ENCODE measurements at places on chromosomes 2 and 18.

GRCh38 chr18:79394534-79395307 is 1.0 kb upstream of the NFATC1 start:
- DNase-seq = peak; percentile 44

DNA sequence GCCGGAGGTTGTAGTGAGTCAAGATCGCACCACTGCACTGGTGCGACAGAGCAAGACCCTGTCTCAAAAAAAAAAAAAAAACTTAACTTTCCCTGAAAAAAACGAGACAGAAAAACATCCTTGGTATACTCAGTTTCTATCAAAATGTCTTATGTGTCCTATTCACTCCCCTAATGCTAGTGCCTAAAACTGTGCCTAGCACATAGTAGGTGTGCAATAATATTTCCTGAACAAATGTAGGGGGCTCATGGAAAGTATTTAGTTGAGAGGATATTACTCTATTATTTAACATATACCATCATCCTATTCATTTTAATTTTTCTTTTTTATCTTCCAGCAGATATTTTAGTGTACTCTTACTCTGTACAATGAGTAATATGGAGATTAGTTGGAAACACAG is 103.7 kb upstream of the CYP20A1 start:
- no peak for DNase-seq

DNA sequence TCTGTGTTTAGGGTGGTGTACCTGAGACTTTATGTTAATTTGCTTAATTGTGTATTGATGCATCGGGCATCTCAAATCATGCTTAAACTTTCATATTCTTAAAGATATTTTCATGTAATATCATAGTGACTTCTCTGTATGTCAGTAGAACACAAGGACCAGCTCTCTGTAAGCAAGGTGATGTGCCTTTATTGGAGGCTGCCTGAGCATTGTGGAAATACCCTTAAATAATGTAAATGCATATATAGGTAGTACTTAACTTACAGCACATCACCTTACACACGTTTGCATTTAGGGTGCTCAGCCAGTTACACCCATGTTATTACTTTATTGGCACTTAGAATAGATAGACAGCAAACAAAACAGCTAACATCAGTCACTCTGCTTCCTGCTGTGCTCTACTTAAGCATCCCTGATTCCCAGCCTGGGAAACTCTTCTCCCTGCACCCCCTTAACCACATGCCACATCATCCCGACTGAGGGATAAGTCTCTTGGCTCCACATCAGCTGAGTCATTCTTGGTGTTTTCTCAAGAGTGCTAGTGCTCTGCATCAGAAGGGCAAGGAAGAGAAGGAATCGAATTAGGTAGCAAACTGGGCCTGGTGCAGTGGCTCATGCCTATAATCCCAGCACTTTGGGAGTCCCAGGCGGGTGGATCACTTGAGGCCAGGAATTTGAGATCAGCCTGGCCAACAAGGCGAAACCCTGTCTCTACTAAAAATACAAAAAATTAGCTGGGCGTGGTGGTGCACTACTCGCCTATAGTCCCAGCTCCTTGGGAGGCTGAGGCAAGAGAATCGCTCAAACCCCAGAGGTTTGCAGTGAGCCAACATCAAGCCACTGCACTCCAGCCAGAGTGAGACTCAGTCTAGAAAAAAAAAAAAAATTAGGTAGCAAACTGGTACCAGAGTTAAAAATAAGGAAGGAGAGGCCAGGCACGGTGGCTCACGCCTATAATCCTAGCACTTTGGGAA is 108.7 kb downstream of the MAP3K20 start:
- DNase-seq = no peak

- no peak for DNase-seq
These were observed 178.7 kb downstream of the EN1 start for GRCh38 chr2:118668431-118669424.

- DNase-seq = no peak
These were observed 670 bp downstream of the GKN1 start for GRCh38 chr2:68974946-68975665.

DNA sequence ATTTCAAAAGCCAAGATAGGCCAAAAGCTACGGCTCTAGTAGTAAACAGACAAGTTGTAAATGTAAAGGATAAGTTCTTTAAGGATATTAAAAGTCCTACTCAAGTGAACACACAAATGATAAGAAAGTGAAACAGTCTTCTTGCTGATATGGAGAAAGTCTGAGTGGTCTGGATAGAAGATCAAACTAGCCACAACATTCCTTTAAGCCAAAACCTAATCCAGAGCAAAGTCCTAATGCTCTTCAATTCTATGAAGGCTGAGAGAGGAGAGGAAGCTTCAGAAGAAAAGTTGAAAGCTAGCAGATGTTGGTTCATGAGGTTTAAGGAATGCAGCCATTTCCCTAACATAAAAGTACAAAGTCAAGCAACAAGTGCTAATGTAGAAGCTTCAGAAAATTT is 111.7 kb upstream of the ZEB2 start:
- DNase-seq = no peak

- no peak for DNase-seq
These were observed 36.6 kb upstream of the COL3A1 start for GRCh38 chr2:188937228-188938220.

- no peak for DNase-seq
These were observed 20.1 kb downstream of the ARID5A start for GRCh38 chr2:96556441-96557330.

DNA sequence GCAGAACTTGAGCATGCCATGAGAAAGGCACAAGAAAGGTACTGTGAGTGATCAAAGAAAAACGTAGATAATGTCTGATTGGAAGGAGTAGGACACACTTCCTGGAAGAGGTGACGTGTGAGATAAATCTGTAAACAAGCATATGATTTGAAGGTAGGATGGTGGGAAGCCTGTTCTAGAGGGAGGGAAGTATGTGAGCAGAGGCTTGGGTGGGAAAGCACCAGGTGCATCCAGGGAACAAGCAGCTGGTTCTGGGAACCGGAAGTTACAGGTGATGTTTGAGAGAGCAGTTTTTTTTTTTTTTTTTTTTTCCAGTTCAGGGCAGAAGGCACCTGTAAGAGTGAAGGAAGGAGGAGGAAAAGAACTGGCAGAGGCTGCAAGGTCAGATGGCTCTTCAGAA is 116.6 kb upstream of the EFEMP1 start:
- no peak for DNase-seq

GRCh38 chr18:60202708-60203107 is 169.9 kb downstream of the MC4R start:
- DNase-seq = no peak

DNA sequence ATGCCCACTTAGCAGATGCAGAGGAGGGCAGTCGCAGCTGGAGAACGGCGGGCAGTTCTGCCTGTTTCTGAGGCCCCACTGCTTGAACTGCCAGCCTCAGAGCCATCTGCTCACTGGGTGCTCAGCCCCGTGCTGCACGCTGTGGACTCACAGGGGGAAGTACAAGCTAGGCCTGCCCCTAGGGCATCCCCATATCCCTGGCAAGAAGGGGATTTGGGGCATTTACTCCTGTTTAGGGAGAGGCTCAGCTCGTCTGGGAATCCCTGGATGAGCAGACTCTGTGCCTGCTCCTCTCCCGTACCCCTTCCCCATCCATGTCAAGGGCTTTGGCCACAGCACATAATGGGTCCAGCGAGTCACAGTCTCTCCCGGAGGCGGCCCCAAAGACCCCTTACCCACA is 169.8 kb upstream of the PKDCC start:
- no peak for DNase-seq

DNA sequence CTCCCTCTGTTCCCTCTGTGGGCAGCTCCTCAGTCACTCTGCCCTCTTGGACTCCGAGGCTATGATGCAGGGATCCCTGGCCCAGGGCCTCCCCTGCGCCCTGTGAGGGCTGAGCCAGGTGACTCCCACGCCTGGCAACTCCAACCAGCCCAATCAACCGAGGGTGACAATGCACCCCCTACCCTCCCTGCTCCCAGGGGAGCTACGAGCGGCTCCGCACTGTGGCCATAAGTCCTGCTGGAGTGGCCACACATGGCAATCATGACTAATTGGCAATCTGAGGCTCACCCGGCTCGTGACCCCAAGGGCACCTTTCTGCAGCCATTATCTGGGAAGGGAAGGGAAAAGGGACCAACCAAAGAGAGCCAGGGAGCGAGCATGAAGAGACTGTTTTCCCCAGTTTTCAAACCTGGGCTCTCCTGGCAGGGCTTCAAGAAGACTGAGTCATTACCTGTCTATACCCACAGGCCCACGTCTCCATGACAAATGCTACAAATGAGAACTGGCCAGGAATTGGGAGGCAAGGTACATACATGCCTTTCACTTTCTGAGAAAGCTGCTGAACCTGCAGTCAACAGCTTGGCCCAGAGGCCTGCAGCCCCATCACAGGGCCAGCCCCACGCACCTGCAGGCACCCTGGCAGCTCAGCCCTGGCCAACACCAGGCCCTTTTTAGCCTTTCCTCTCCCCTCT is 45.1 kb downstream of the RPL31 start:
- no peak for DNase-seq

GRCh38 chr2:239789711-239790110 is 235.4 kb downstream of the NDUFA10 start:
- no peak for DNase-seq

DNA sequence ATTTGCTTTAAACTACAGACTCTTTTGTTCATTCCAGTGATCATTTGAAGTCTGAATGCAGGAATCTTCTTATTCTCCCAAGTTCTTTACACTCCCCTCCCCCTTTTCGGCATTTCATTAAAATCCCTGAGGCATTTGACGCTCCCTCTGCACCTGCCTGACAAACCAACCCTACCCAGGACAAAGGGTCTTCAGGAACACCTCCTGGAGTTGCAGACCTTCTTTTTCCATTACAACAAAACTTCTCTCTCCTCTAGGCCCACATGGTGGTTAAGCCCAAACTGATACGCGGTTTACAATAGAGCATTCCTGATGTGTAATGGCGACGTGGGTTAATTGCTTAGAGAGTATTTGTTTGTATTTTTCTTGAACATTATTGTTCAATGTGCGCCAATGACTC is 367.4 kb downstream of the FBXO15 start:
- DNase-seq = no peak

- no peak for DNase-seq
These were observed 35.0 kb downstream of the STAT4 start for GRCh38 chr2:191115804-191116203.

- no peak for DNase-seq
These were observed 20.8 kb downstream of the EIPR1 start for GRCh38 chr2:3356799-3357198.

- DNase-seq = no peak
These were observed 3.1 kb upstream of the FAM171B start for GRCh38 chr2:186690786-186691185.

DNA sequence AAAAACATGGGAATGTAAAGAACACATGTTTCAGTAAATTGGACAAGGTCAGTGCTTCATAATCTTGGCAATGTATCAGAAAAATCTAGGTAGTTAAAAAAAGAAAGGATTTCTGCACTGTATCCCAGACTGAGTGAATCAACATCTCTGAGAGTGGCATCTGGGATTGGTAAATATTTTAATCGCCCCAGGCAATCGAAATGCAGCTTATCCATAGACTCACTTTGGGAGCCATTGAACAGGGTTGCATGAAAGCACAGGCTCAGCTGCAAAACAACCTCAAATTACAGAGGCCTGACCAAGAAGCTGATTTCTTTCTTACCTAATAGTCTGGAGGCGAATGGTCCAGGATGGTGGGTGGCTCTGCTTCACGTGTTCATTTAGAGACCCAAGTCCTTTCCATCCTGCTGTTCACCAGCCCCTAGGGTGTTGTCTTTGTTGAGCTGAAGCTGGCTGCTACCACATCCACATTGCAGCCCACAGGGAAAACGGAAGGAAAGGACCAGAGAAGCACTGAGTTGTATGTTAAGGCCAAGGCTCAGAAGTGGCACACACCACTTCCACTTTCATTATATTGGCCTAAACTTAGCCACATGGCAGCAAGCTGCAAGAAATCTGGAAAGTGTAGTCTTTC is 59.0 kb downstream of the MOGAT1 start:
- DNase-seq = no peak

GRCh38 chr2:10395893-10396292 is 52.2 kb downstream of the ODC1 start:
- no peak for DNase-seq

GRCh38 chr18:370751-371608 is 103.1 kb upstream of the THOC1 start:
- DNase-seq = no peak

DNA sequence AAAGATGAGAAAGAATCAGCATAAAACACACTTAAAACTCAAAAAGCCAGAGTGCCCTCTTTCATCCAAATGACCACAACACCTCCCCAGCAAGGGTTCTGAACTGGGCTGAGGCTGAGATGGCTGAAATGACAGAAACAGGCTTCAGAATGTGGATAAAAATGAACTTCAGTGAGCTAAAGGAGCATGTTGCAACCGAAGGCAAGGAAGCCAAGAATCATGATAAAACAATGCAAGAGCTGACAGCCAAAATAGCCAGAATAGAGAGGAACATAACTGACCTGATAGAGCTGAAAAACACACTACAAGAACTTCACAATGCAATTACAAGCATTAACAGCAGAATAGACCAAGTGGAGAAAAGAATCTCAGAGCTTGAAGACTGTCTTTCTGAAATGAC is 12.2 kb upstream of the PSMA8 start:
- no peak for DNase-seq

GRCh38 chr2:79776461-79776860 is 263.6 kb downstream of the CTNNA2 start:
- DNase-seq = no peak

DNA sequence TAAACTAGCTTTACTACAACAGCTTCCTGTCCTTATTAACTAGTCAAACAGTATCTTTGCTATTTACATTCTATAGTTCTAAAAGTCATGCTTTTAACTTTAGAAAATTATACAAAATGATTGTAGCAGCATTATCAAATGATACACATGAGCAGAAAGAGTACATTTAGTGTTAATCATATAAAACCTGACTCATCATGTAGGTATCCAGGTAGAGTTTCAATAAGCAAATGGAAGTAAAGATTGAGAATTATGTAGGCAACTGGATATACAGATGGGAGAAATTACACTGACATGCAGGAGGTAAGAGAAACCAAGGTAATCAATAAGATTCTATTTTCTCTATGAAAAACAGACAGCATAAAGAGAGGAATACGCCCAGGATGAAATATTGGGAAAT is 33.8 kb downstream of the TRIP12 start:
- DNase-seq = no peak

DNA sequence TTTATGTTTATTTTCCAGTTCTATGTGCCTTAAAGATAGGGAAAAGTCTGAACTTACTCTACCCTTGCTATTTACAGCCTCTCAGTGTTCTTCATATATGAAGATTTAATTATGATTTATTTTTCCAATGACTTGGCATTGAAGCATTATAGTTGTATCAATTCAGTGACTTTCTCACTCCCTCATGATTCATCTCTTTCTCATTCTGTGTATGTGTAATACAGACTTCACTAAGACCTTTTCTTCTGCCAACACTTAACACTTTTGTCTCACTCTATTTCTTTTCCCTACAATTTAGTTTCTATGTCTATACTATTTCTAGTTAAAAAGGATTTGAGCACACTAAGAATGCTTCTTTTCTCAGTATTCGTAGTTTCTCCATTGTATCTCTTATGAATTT is 1470.3 kb upstream of the ACVR2A start:
- DNase-seq = no peak

GRCh38 chr2:27242614-27242951 is 20.3 kb downstream of the SLC30A3 start:
- DNase-seq = no peak

GRCh38 chr2:157789256-157789655 is 86.9 kb downstream of the ACVR1 start:
- no peak for DNase-seq

Data from COR-L47 (cell line).